ENCODE measurements at places on chromosomes 7 and 10. TPM values are rescaled to one million over a fixed set of nuclear protein-coding genes. Genes with fewer than 3 reads are reported as not detected.

DNA sequence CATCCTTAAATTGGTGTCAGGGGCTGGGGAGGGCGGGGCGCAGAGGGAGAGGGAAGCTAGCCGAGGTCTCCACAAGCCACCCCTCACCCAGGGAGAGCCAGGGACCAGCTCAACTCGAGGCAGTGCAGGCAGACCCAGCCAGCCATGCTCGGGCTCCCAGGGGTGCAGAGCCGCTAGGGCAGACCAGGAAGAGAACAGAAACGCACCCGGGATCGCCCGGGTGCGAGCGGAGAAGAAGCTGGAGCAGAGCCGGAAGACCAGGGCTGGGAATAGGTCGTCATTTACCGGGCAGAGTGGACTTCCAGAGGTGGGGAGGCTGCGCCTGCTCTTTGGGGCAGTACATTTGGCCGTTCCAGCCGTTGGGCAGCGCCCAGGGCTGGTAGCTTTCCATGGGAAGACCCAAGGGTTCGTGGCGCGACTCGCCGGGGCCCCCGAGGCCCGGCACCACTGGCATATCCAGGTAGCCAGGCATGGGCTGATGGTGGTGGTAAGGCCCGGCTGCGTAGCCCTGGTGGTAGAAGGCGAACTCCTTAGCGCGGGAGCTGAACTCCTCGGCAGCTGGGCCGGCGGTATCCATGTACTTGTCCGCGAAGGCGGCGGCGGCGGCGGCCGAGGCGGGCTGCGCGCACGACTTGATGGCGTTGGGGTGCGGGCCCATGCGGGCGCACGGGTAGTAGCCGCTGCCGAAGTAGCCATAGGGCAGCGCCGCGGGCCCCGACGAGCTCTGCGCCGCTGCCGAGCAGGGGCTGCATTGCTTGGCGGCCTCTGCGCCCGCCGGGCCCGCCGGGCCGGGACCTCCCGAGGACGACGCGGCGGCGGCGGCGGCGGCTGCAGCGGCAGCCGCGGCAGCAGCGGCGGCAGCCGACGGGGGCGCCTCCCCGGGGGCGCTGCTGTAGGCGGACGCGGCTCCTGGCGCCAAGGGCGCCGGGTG is 755 bp downstream of the HOXA13 start:
- DNase-seq = no peak

- no peak for DNase-seq
These were observed 120.1 kb downstream of the LRRN3 start for GRCh38 chr7:111210996-111211395.

DNA sequence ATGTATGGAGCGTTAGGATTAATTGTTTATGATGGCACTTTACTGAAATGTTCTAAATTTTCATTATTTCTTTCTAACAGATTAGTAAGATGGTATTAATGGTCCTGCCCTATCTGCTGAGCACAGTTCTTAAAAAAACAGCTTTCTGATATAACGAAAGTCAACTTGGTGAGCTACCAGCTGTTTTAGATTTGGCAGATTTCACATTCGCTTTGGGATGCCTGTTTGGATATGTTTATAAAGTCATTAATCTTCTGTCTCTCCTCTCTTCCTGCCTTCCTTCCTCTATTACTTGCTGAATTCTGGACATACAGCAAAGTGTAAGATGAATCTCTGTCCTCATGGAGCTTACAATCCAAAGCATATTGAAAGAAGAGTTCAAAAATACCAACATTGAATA is 396.8 kb upstream of the LRGUK start:
- no peak for DNase-seq

GRCh38 chr10:31520986-31521831 is 202.2 kb downstream of the ZEB1 start:
- no peak for DNase-seq

Gene ASB10
- not detected for total RNA-seq

Measured in frontal cortex (tissue), 4 donors.